NCI-H1436 (cell line): ENCODE measurements at places on chromosomes 4 and X.

GRCh38 chr4:78599931-78600375, 48.4 kb downstream of the ANXA3 start:
- no peak for DNase-seq

DNA sequence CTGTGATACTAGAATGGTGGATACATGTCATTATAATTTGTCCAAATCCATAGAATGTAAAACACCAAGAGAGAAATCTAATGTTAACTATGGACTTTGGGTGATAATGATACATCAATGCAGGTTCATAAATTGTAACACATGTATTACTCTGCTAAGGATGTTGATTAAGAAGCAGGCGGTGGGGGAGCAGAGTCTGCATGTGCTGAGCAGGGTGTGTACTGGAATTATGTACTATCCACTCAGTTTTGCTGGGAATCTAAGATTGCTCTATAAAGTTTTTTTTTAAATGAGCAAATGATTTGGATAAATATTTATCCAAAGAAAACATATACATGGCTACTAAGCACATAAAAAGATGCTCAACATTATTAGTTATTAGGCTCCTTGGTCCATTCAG, 15.0 kb upstream of the MANBA start:
- no peak for DNase-seq

DNA sequence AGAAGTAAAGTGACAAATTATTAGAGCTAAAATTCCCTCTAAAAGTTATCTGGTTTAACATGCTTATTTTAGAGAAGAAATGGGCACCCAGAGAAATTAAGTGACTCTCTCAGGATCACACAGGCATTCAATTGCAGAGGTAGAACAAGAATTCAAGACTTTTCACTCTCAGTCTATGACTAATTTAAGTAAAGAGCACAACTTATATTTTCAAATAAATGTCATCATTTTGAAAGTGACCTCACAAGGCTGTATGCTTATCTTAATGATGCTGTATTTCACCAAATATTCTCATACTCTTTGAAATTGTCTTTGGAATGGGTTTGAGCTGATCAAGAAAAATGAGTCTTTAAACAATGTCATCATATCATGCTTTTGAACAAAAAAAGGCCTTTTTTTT, 15.3 kb downstream of the GPR174 start:
- no peak for DNase-seq

DNA sequence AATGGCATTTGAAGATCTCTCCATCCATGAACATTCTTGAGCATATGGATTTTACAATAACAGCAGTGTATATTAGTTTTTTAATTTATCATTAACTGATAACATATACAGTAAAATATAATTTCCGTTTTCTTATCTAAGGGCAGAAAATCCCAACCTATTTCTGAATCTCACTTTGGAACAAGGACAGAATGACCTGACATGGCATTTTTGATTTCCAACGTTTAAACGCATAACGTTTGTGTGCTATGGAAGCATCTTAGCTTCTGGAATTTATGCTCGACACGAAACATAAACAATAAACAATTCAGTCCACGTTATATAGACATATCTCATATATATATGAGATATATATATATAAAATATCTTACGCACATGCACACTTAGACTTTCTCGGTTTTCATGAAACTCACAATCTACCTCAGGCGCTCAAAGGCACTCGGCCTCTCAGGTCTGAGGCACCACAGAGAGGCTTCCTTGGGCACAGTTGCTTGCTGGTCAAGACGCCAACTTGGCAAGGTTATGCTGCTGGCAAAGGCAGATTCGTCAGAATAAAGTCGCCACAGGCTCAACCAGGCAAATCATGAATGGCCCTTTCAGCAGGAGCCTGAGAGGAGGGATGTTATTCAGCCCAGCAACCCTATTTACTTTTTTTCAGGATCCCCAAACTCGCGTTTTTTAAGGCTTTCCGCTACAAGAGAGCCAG, 1.0 kb upstream of the UGT8 start:
- no peak for DNase-seq

GRCh38 chr4:1887052-1887451, 15.9 kb downstream of the NSD2 start:
- DNase-seq: no peak

- no peak for DNase-seq
These were observed 128.3 kb upstream of the KLF3 start for GRCh38 chr4:38535717-38536116.

DNA sequence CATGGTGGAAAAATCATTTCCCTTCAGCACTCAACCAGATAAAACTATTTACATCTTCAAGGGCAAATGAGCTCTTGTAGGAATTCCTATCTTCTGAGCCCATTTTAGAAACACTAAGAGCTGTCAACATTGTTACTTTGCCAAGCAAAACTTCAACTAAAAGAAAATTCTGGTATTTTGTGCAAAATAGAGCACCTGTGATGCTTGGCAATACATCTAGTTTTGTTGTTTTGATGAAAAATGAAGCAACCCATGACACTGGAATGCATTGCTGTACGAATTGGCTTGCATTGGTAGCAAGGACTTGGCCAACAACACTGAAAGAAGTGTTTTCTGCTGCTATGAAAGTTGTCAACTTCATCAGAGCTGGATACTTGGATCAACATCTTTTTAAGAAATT, 194.4 kb downstream of the COX18 start:
- no peak for DNase-seq

DNA sequence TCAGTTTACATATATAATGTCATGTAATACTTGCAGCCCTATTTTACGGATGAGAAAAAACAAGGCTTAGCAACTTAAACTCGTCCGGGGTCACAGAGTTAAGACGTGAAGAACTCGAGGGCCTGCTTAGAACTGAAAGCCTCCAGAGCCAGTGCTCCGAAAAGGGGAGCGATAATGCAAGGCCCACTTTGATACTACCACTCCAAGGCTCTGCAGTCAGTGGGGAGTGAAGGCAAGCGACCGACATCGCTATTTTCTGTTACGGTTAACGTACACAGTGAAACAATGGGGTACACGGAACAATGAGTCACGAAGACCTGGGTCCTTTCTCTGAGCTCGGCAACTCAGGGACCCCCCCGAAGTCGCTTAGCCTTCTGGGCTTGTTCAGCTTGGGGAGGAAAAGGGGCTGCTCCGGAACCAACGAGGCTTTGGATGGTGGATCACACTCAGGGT, 965 bp downstream of the PPA2 start:
- DNase-seq: no peak

DNA sequence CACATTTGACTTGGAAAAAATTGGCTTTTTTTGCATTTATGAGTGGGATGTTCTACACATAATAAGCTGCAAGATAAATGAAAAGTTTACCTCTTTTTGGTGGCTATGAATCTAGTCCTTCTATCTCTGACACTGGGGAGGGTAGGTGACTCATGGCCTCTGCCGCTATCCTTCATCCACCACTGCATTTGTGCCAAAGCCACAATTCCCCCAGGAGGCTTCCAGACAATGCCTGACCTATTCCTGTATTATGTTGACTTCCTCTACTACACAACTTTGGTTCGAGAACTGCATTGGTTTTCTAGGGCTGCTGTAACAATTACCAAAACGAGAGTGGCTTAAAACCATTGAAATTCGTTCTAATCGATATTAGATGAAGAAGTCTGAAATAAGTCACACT, 245.6 kb downstream of the TRAM1L1 start:
- no peak for DNase-seq

DNA sequence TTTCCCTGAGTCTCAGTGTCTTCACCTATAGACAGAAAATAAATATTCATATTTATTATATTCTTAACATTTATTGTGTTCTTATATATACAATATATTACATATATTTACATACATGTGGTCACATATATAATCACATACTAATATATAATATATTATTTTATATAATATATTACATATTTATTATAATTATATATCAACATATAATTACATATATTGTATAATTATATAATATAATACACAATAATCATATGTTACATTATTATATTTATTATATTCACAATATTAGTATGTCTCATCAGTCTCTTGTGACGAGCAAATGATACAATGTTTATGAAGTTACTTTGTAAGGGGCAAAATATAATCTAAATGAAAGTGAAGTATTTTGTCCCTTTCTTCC, 87.7 kb downstream of the KDR start:
- no peak for DNase-seq

DNA sequence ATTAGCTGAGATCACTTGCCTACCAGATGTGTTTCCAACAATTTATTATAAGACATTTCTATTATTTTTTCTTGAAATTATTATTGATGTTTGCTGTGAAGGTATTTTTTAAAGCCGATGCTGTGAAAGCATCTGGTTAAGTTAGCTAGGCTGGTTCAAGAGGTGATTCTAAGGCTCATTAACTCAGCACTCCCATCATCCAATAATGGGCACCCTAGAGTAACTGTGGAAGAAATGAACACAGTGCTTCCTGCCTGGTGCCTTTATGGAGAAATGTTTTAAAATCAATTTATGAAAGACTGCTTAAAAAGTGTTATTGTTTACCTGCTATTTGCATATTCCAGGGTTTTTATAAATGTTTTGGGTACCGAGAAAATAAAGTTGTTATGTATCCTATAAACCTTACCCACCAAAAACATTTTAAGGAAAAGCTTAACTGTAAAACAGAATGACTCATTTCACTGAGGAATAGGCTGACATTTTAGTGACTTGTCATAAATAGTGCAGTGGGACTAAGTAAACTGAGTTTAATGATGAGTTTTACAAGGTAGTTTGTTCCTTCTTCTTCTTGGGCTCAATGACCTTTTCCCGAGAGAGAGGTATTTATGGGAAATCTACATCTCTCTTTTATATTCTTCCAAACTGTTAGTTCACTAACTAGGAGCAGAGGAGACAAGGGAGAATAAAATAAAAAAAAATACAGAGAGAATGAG, 310.0 kb upstream of the AADAT start:
- no peak for DNase-seq

- DNase-seq: no peak
These were observed 423.3 kb downstream of the ARHGAP24 start for GRCh38 chr4:85898231-85898630.

GRCh38 chr4:1055721-1056590, 44.5 kb downstream of the FGFRL1 start:
- no peak for DNase-seq

DNA sequence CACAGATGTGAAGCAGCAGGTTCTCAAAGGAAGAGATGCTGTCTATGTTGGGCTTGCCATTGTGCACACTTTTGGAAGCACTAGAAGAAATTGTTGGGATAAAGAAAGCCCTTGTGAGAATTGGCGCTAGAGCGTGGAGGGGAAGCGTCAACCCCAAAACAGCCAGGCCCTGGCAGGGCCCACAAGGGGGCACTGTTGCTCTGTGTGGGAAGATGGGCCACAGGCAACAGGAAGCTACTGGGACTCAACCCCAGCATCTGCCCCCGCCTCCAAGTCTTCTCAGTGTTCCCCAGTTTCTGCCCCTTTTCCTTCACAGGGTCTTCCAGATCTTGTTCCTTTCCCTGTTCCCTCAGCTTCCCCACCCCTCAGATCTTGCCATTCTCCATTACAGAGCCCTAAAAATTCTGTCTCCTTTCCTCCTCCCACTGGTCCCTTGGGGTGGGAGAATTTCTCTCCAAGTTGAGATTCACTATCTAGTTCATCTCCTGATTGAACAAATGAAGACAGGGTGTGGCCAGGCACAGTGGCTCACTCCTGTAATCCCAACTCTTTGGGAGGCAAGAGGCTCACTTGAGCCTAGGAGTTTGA, 85.5 kb downstream of the STARD8 start:
- peak; percentile 55 for DNase-seq

DNA sequence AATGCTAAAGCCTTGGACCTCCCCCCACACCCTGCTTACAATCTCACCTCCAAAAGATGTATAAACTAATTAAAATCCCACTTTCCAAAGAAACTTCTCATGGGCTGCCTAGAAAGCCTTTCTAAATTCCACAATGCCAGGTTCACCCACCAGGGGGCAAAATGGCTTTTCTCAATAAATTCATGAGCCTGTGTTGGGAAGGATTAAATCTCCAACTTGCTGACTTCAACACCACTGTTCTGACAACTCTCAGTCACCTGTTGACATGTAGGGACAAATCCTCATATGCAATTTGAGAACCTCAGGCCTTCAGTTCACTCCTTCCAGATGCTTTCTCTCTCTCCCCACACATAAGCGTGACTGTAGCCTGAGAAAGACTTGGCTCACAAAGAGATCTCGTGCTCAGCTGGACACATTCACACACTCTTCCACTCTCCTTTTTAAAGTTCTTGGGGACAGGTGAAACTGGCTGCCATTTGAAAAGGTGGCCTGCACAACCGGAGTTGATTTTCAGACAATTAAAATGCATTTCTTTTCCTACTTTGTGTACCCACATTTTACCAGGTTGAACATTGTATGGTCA, 88.6 kb upstream of the PRPS2 start:
- DNase-seq: no peak

- DNase-seq: no peak
These were observed 170.4 kb upstream of the BCOR start for GRCh38 chrX:40268188-40268520.

- no peak for DNase-seq
These were observed 19.5 kb upstream of the PDCL2 start for GRCh38 chr4:55611358-55612059.

- DNase-seq: no peak
These were observed 979.1 kb downstream of the TECRL start for GRCh38 chr4:63430105-63430504.

GRCh38 chrX:31268359-31268758, 196.5 kb upstream of the FTHL17 start:
- no peak for DNase-seq

- DNase-seq: no peak
These were observed 5.3 kb downstream of the FHDC1 start for GRCh38 chr4:152941411-152941810.

DNA sequence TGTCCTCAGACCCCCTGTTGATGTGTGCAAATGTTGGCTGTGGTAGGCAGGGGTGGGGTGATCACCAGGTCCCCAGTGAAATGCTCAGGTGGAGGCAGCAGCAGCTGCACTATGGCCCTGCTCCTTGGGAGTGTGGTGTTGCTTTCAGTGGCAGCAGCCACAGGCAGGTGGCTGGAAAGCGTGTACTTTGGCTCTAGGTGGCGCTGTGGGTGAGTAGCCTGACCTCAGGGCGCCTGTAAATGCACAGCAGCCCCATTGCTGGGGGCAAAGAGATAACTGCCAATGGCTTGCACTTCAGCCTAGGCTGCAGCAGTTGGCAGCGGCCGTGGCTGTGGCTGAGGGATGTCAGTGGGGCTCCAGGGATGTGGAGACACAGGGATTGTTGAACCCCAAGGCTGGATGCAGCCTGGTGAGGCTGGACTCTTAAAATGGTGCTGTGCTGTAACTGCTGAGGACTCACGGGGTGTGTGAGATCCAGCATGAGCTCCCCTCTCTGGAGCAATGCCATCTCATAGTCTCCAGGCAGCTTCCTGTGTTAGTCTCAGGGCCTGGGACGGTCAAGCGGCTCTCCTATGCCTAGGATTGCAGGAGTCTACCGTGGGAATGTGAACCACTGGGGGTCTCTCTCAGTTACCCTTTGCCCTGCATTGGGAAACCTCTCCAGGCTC, 421.7 kb upstream of the HTR2C start:
- no peak for DNase-seq

DNA sequence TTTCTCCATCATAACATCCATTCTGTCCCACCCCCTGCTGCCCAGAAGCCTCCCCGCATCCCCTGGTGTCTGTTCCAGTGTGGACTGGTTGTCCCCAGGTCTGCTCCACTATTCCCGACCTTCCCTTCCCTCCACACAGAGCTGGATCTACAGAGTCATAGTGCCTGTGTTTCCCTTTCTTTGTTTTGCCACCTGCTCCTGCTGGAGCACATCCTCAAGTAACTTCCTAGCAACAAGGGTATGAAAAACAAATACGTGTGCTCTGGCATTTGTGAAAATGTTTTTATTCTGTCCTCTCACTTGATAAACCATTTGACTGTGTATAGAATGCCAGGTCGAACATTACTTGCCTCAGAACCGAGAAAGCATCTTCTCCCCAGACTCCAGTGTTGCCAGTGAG, 29.9 kb upstream of the ADRA2C start:
- DNase-seq: no peak
